ENCODE measurements at places on chromosomes 4 and X.

DNA sequence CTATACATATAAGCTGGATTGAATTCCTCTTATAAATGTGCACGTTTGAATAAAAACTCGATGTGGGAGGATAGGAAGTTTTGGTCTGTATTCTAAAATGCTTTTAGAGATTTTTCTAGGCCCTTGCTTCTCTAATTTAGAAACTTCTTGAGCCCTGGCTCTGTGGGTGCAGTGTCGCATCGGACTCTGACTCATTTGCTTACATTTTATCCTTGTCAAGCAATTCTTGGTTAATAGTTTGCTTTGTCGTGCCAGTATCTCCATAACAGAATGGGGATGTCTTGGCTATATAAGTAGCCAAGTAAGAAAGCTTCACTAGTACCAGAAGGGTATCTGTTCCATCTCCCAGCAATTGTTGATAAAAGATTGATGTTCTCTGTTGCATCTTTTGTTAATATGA is 10.7 kb downstream of the SGMS2 start:
- DNase-seq: no peak

GRCh38 chr4:14513471-14513870 is 488.8 kb upstream of the CPEB2 start:
- DNase-seq: no peak

DNA sequence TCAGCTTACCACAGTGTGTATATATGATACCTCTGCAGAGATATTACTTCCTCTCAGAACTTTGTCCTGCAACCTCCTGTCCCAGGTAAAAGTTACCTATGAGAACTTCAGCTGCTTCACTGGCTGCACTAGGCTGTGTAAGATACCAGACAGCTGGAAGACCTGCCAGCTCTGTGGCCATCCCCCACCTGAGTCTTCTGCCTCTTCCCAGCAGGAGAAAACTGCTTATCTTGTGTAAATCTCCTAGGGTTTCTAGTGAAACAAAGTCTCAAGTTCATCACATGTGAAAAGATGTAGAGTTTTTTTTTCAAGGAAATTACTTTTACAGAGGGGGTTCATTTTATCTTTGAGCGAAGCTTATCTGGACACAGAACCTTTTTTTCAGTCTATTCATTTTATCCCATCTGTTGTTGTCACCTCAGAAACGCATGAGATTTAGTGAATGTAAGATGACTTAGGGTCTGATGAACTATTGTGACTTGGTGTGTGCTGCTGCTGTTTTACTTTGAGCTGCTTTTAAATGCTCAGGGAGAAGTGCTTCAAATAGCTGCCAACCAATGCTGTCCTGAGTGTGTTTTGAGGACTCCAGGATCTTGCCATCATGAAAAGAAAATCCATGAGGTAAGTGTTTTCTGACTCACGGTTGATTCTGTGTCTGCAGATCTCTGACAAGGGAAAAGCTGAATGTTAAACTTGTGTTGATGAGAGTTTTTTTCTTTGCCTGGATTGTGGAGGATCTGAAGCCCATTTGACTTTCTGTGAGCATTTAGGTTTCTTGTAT is 187.8 kb downstream of the FRAS1 start:
- no peak for DNase-seq

- DNase-seq: no peak
Observed at GRCh38 chr4:123325241-123325681, 71.3 kb upstream of the SPRY1 start.

GRCh38 chr4:41631523-41631922 is 93.6 kb downstream of the LIMCH1 start:
- DNase-seq: no peak

- DNase-seq: no peak
Observed at GRCh38 chr4:188242041-188242440, 102.8 kb downstream of the TRIML1 start.

- DNase-seq: no peak
Observed at GRCh38 chrX:149491812-149492211, 13.3 kb downstream of the IDS start.

DNA sequence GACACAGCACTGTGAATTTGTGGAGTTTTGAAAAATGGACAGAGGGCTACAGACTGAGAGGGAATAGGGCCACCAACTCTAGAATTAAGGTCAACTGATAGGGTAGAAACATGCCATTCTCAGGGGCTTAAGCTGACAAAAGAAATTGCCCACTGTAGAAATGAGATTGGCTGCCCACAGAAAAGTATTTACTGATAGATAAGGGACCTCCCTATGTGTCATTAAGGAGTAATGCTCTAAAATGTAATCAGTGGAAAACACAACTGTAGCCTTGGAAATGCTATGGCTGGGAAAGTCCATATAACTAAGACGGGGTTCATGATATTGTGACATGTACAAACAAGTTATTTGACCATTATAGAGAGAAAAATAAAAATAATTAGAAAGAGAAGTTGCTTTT is 4.6 kb downstream of the RTL9 start:
- no peak for DNase-seq

GRCh38 chrX:13742397-13743176 is 8.0 kb downstream of the OFD1 start:
- DNase-seq: no peak

GRCh38 chr4:165359506-165359905 is 19.3 kb upstream of the CPE start:
- no peak for DNase-seq

GRCh38 chr4:147088146-147088545 is 142.5 kb upstream of the TTC29 start:
- DNase-seq: no peak

GRCh38 chrX:43973249-43974099 is at the start of gene NDP:
Gene NDP, minus strand, starts transcription at chrX:43973390. Its CDS starts 14,745 bp downstream, at chrX:43958645.
- DNase-seq: no peak

GRCh38 chr4:1419708-1420107 is 13.5 kb upstream of the NKX1-1 start:
- DNase-seq: peak; percentile 11

- no peak for DNase-seq
Observed at GRCh38 chrX:12999422-12999821, 24.5 kb downstream of the TMSB4X start.

- DNase-seq: peak; percentile 68
Observed at GRCh38 chr4:112002248-112002661, 143.0 kb upstream of the FAM241A start.

DNA sequence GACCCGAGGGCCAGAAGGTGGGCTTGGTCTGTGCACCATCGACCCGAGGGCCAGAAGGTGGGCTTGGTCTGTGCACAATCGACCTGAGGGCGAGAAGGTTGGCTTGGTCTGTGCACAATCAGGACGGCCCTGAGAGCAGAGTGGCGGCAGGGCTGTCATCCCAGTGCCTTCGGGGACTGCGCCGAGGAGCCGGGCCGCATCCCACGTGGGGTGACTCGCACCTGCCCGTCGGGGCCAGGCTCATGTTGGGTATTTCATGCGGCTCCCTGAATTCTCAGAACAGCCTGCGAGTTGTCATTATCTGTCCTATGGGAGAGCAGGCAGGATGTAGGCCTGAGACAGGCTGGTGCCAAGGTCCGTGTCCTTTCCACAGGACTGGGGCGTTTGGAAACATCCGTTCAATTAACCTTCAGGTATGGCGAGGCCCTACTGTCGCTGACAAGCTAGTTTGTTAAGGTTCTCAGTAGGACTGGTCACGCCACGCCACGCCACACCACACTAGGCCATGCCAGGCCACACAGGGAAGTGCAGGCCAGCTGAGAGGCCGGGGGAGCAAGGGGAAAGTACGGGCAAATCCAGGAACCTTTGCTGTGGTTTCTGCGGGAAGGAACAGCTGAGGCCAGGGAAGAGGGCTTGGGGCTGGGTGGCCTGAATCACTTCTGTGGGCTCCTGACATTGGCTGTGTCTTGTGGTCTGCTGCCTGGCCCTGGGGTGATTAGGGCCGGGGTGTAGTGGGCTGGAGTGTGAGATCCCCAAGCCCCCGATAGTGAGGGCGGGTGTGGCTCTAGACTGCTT is 182.9 kb downstream of the AFAP1 start:
- DNase-seq: no peak

DNA sequence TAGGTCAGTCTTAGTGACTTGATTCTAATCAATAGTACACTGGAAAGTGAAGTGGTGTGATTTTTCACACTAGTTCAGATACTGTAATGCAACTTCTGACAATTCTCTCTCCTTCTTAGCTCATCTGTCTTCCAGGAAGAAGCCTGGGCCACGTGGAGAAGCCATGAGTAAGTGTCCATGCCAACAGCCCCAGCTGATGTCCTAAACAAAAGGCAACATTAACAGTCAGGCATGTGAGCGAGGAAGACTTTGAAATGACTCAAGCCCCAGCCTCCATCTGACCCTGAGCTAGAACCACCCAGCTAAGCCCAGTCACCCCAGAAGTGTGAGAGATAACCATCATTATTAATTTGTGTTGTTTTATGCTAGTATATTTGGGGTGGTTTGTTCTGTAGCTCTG is 115.7 kb upstream of the MAGEB16 start:
- DNase-seq: no peak

- no peak for DNase-seq
Observed at GRCh38 chr4:12911750-12912358, 572.3 kb downstream of the RAB28 start.
